ENCODE measurements at places on chromosomes 3 and 15.

GRCh38 chr15:78065973-78066946 is 11.3 kb downstream of the TBC1D2B start:
- no peak for DNase-seq

DNA sequence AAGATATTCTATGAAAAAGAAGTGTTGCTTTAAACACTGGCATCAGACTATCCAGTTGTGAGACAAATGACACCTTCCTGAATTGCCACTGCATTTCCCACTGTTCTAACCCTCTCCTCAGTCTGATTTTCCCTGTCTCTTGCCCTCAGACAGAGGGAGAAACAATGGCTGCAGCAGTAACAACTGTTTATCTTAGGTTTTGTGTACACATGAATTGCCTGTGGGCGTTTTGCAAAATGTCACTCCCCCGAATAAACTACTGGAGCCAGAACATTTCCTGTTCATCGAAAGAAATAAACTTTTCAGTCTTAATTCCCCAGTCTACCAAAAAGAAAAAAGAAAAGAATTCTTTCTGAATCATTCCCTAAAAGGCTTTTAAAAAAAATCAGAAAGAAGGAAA is 155.1 kb downstream of the MAGI1 start:
- DNase-seq, result no peak

DNA sequence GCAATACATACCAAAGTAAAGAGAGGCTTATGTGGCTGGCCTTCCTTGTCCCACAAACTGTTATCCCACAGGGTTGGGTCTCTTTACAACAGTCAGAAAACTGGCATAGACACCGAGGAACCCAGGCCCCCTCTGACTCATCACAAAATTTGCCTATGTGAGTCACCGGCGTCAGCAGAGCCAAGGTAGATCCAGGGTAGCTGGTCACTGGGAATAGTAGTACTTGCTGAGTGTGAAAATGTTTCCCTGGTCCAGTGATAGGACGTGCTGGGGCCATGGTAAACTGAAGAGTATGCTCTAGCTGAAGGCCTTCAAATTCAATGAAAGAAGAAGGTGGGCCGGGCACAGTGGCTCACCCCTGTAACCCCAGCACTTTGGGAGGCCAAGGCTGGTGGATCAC is 27.1 kb upstream of the SKIL start:
- DNase-seq, result no peak

DNA sequence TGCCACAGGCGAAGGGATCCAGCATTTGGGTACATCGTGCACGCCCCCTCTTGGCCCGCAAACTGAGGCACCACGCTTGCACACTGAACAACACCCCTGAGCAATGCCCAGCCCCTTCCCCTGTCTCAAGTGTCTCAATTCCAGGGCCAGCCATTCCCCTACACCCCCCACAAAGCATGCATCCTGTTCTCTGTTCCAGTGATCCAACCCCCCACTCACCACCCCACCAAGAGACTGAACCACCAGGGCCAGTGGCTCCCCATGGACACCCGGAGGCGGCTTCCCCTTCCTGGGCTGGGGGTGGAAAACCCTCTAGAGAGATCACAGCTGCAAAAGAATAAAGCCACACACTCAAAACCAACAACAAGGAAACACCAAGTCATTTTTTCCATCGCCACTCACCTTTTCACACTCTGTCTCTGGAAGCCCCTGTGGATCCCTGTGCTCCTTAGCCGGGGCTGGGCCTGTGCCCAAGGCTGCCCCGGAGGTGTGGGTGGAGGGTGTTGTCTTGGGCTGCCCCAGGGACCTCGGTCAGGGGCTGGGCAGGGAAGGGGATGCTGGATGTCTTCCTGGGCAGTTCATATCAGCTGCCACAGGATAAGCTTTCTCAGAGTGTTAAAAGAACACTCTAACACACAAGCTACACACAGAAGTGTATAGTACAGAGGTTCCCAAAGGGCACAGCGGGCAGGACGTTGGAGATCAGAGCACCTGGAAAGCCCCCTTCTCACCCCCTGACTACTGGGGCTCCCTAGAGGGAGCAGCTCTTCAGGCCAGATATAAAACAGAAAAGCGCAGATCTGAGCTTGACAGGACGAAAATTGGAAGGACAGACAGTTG is 92.5 kb downstream of the CHSY1 start:
- DNase-seq, result no peak

DNA sequence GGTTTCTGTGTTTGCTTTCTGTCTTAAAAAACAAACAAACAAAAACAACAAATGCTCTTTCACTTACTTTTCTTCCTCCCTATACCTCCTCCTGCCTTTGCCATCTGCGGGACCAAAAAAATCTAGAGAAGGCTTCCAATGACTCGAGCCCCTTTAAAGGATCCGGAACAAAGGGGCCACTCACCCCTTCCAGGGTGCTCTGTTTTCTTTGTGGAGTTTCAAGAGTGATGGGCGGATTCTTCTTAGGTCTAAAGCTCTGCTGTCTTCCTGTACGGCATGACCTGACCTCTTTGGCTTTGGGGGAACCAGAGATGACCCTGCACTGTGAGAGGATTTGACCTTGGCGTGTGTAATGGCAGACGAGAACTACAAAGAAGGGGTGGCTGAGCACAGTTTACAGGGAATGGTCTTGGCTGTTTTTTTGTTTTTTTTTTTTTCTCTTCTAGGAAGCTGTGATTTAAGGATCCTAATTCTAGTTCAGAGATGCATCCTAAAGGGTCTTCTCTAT is 2.2 kb upstream of the MUC20 start:
- DNase-seq, result no peak

DNA sequence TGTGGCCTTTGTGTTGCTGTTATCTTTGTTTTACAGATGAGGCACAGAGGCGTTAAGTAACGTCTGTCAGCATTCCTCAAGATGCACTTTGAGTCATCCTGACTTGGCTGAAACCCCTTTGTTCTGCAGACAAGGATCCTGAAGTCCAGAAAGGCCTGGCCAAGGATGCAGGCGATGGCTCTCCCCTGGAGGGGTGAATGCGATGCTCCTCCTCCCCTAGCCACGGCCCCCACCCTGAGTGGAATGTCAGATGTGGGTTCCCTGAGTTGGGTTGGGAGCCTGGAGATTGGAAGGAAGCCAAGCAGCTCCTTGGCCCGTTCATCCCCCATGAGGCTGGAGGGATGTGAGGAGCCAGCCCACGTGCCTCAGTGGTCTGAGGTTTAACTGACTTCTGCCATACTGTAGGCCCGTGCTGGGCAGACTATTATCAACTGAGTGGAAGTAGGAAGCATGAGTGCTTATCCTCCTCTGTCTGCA is 43.3 kb downstream of the POMGNT2 start:
- no peak for DNase-seq

GRCh38 chr15:35973029-35973428 is 427.1 kb upstream of the DPH6 start:
- no peak for DNase-seq

DNA sequence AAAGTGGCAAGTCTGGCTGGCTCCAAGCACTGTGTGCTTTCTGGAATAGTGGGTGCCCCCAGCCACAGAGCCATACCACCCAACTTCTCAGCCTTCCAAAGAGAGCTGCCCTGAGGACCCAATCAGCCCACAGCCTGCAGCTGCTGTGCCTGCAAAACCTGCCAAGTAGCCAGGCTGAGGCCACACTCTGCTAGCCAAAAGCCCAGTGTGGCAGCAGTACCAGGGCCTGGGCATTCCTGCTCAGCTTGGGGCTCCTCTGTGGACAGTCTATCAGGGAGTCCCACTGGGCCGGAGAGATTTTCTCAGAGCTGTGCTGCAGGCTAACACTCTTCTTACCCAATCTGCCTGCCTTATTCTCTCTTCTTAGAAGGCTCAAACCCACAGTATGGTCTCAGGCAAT is 136.5 kb downstream of the TPRA1 start:
- no peak for DNase-seq

DNA sequence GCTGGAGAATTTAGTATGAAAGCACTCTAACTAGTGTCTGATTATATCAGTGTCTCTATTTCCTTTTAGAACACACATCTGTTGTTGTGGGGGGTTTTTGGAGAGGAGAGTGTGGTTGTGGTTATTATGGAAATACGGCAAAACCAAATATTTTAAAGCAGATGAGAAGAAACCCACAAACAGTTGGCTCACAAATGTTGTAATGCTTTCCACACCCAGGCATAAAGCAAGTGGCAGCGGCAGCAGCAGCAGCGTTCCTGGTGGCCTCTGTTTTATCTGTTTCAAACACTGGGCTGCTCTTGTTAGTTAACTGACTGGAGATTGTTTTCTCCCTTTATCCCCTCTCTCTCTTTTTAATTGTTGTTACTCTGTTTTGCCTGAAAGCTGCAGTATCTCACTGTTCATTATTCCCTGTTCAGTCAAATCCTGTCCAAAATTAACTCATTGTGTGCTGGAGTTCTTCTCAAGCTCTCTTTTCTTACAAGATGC is 1045.5 kb upstream of the NR2F2 start:
- no peak for DNase-seq

- DNase-seq, result no peak
These were observed 291.5 kb downstream of the KBTBD8 start for GRCh38 chr3:67289626-67290025.

- DNase-seq, result peak; percentile 30
These were observed 401.2 kb upstream of the CDIN1 start for GRCh38 chr15:36178303-36178633.

DNA sequence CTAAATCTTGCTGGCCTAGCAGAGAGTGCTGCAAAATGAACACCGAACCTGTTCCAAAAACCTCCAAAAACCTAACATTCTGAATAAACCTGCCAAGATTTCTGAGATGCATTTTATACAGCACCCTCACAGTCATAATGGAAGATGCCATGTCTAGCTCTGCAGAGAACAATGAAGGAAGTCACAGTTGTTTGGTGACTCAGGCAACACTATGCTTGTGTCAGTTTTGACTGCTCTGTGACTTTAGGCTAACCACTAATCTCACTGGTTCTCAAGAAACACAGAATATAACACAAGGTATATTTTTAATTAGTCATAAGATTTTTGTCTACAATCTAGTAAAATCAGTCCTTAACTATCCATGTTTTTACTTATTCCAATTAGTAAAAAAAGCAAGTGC is 606.6 kb downstream of the TBL1XR1 start:
- no peak for DNase-seq

DNA sequence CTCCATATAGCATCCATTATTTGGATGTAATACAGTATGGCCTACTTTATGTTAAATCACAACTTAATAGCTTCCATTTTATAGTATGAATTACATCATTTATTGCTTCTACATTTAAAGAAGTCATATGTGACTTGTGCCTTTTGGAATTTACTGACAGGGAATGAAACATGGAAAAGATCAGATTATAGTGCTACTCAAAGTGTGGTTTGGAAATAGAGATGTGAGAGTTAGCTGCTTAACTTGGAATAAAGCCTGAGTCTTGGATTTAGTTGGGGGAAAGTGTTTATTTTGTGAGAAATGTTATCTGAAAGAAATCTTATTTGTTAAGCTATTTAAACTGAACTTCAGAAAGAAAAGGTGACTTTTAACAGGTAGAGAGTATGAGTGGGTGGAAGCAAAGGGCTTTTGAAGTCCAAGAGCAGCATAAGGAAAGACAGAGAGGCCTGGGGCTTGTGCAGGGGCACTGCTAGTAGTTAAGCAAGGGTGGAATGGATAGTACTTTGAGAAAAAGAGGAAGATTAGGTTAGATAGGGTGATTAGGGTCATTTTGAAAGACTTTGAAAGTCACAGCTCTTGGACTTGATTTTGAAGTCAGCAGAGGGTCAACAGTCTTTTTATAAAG is 60.5 kb downstream of the SLMAP start:
- DNase-seq, result no peak

- DNase-seq, result peak; percentile 74
These were observed 665 bp downstream of the FRMD4B start for GRCh38 chr3:69385123-69385722.

- DNase-seq, result no peak
These were observed 4.6 kb downstream of the EFCC1 start for GRCh38 chr3:129005526-129006303.

- no peak for DNase-seq
These were observed 74.4 kb downstream of the DAPK2 start for GRCh38 chr15:63971904-63972303.

DNA sequence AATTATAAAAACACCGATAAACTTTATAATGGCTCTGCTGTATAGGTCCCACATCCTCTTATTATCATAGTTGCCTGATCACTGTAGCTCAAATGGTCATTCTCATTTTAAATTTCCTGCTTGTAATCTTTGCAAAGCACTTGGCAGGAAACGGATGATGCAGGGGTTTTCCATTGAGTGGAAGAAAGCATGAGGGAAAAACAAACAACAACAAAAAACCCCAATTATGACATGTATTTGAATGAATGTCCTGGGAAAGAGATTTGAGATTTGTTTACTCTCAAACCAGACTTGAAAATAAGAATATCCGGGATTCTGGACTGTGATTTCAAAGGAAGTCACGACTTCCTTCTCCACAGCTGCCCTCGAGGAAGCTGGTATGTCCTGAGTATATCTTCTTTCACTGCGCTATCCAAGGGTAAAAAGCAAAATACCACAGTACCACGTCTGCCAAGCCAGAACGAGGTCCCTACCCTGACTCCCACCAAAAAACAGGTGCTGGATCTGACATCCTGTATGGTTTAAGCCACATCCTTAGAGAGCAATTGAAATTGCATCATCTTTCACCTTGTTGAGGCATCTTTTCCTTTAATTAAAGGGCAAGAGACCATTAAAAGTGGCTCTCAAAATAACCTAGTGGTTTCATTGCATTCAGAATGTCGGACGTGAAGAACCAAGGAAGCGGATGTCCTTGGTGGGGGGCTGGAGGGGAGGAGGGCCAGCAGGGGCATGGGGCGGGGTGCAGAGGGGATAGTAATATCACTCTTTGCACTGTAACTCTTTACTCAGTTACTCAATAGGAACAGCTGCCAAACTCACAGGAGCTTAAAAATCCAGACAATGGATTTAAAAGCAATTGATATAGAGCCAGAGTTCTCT is 13.5 kb upstream of the TIPIN start:
- no peak for DNase-seq

GRCh38 chr15:63010920-63011693 is 31.4 kb upstream of the TPM1 start:
- DNase-seq, result no peak

DNA sequence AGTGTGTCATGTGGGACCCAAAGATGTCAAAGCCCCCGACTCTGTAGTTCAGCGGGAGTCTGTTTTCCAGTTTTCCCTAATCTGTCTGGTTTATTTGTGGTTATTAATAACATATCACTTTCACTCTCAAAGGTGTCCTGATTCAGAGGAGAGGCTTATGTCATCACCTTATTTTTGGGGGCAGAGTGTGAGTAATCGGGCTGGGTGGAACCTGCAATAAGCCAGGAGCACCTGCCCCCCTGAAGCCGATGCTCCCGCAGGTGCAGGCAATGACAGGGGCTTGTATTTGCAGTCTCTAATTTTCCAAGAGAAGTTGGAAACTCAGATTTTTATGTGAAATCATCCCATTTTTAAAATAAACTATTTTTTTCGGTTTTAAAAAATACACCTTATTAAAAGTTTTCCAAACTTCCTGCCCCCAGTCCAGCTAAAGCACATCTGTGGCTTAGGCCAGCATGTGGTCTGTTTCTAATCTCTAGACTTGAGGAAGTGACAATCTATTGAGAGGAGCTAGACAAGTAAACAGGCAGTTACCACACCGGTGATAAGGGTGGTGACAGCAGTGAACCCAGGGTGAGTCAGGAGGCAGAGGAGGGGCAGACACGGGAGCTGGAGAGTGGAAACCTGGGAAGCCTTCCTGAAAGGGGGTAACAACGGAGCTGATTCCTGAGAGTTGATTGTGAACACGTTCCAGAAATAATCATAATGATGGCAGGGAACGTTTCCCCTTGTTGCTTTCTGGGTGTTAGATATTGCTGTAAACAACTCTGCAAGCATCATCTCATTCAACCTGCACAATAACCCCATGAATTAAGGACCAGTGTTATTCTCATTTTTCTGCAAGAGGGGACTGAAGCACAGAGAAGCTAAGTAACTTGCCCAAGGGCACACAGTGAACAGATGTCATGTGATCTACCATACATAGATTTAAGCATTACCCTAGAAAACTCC is 37.2 kb downstream of the BHLHE40 start:
- no peak for DNase-seq

Measured in globus pallidus (tissue), 1 donor.